ENCODE measurements at places on chromosomes 4 and X. TPM values are rescaled to one million over a fixed set of nuclear protein-coding genes. Genes with fewer than 3 reads are reported as not detected.

- DNase-seq = no peak
Measured at GRCh38 chr4:155530290-155530689, 136.4 kb upstream of the GUCY1A1 start.

DNA sequence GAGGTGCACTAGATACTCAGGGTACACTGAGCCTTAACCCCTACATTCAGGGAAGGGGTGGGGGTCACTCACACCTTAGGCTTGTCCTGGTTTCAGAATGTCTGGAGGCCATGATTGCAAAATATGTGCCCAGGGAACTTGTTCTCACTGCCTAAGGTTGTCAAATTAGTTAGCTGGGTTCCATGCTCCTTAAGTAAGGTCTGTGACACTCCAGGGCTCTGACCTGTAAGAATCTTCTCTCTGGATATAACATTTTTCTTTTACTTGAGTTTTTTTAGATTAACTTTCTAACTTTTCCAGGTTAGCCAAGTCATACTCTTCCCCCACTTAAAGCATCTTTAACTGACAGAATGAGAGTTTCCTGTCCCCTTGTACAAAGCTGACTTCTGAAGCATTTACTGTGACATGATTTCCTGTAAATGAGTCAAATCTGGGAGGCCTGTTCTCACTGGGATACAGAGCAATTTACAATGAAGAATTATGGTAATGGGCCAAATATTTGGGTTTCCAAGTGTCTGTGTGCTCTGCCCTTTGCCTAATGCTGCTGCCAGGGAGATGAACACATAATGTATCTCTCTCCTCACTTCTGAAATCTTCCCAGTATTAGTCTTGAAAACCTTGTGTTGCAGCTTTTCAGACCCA lies 101.7 kb downstream of the GATB start:
- DNase-seq = no peak

TMEM175 gene
- 27.2 TPM for total RNA-seq

GRCh38 chr4:145535202-145535601 lies 53.5 kb downstream of the SMAD1 start:
- DNase-seq = no peak

DNA sequence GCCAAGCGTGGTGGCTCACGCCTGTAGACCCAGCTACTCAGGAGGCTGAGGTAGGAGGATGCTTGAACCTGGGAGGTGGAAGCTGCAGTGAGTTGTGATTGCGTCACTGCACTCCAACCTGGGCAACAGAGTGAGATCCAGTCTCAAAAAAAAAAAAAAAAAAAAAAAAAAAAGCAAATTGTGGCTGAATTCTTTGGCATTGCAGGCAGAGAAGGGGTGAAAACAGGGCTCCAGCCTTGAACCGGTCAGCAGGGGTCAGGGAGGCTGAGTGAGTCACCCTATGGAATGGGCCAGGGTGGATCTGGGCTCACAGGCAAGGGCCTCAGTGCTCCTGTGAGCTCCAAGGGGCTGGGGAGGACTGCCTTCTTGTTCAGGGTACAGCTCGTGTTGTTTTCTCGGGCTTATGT lies 13.2 kb upstream of the FAM3A start:
- no peak for DNase-seq

DNA sequence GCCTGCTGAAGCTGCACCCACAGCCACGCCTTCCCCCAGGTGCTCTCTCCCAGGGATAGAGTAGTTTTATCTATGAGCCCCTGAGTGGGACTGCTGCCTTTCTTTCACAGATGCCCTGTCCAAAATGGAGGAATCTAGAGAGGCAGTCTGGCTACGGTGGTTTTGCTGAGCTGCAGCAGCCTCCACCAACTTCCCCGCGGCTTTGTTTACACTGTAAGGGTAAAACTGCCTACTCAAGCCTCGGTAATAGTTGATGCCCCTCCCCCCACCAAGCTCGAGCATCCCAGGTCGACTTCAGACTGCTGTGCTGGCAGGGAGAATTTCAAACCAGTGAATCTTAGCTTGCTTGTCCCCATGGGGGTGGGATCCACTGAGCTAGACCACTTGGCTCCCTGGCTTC lies 84.5 kb downstream of the PRKG2 start:
- no peak for DNase-seq

Measured in activated CD8-positive, alpha-beta T cell treated with anti-CD3 and anti-CD28 coated beads, Interleukin-2, amount 10 ng/mL, durations not matched to agents 7 days and 5 days (primary cell).